ENCODE measurements at places on chromosomes 13 and 19. TPM values are rescaled to one million over a fixed set of nuclear protein-coding genes. Genes with fewer than 3 reads are reported as not detected.

SH3GL1 gene
- total RNA-seq = 56.9 TPM

LHB gene
- total RNA-seq = not detected

FAM124A gene
- 4.2 TPM for total RNA-seq

RUBCNL gene
- total RNA-seq = 7.3 TPM

CGB2 gene
- total RNA-seq = not detected

FPR3 gene
- 18.0 TPM for total RNA-seq

CLDND2 gene
- total RNA-seq = not detected

DNA sequence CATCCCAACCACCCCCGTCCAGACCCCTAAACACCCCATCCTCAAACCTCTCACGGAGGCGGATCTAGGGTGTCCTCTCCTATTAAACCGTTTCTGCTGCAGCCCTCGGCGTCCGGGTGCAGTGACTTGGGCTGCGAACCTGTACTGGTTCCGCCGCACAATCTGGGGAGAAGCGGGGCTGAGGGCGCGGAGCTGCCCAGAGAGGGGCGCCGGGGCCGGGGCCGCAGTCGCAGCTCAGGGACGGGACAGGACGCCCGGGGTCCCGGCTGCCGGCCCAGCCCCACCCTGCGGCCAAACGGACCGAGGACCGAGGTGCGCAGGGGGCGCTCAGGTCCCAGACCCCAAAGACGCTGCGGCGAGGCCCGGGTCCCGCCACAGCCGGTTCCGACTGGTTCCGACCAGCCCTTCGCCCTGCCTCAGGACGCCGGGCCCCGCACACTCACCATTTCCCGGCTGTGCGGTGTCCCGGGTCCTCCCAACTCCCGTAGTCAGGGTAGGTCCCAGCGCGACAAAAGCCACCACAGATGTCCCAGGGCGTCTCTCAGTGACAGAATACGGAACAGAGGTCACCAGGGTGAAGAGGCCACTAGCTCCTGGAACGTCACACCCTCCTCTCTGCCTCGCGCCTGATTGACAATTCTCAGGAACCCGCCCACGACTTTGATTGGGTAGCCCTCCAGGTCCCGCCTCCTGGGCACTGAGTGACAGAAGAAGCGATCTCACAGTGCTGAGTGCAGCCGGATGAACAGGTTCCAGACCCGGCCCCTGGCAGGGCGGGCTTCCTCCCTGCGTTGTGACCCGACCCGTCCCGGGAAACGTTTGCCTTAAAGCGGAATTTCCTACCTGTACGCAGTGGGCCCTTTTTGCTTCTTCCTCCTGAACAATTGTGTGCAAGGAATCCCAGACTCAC lies at the start of gene ZNF44:
ZNF44 (minus strand) TSS at position 635 of the 910 bp plus-strand sequence; CDS start at position 446, 189 bp downstream.
- peak; percentile 91 for DNase-seq

GRCh38 chr19:1616396-1616795 lies 11.1 kb upstream of the UQCR11 start:
- no peak for DNase-seq

- no peak for DNase-seq
Measured at GRCh38 chr13:20232556-20233277, 598 bp upstream of the GJB6 start.

- DNase-seq = no peak
Measured at GRCh38 chr19:40717880-40718773, 1.2 kb downstream of the ITPKC start.

GRCh38 chr19:46241626-46242025 lies 12.1 kb downstream of the IGFL1 start:
- no peak for DNase-seq

DNA sequence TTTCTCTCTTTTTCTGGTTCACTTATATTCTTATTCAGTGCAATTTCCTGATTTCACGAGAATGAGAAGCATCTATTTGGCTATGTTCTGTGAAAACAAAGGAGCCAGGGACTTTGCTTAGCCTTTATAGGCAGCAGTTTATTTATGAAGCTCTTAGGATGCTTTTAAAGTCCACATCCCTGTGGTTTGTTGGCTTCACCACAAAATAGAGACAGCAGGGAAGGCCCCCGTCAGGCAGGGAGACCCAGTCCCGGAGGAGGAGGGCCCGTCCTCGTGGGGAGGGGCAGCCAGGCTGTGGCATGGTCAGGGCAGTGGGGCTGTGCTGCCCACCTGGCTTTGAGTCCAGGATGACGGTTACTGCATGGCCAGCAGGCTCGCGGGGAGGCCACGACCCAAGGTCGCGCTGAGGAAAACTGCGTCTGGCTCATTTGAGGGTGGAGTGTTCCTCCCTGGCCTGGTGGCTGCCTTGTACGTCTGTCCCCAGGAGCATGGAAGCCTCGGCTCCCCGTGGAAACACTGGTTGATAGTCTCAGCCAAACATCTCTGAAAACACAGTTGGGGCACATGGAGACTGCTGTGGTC lies 92.7 kb downstream of the ATP11A start:
- no peak for DNase-seq

DNA sequence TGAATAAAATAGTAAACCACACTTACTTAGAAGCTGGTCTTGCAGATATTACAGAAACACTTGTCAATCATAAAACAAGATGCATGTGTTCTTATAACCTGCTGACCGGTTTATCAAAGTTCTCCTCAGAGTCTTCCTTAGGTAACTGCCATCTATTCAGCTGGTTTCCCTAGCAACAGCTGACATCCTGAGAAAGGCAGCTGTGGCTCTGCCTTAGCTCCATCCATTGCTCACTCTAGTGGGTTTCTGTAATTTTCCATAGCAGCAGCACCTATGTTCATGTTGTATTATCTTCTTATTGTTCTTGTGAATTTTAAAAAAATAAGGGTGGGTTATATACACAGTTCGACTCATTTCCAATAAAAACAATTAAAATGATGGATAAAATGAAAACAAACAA lies 87.8 kb downstream of the RAP2A start:
- no peak for DNase-seq

- DNase-seq = no peak
Measured at GRCh38 chr19:56101746-56102535, 19.2 kb downstream of the ZNF787 start.

DNA sequence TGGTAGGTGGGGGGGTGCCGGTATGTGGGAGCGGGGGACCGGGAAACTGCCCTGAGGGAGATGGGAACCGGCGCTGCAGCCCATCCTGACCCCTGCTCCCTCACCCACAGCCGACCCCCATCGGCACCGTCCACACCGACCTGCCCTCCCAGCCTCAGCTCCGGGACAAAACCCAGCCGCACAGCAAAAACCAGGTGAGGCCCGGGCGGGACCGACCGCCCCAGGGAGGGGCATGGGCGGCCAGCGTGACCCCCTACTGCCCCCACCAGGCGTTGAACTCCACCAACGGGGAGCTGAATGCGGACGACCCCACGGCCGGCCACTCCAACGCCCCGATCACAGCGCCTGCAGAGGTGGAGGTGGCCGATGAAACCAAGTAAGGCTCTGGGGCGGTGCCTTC lies 35.9 kb downstream of the BTBD2 start:
- no peak for DNase-seq

DNA sequence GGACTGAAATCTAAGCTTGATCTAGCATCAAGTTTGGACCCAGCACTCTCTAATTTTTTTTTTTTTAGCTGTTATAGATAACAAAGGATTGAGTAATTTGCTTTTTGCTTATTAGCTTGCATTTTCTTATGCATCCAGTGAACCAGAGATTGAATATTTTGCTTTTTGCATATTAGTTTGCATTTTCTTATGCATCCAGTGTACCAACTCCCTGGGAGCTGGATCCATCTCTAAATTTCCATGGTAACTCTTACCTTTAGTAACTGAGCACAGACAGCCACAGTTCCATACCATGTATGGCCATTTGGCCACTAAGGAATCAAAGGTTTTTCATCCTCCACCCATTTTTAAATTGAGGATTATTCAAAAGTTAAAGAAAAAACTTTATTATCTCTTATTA lies 8.7 kb upstream of the ZNF548 start:
- no peak for DNase-seq

GRCh38 chr19:18730885-18731513 lies 47.5 kb downstream of the CRTC1 start:
- DNase-seq = no peak

- no peak for DNase-seq
Measured at GRCh38 chr13:105464249-105464648, 1071.2 kb downstream of the EFNB2 start.

GRCh38 chr13:39452834-39453233 lies 150.2 kb downstream of the LHFPL6 start:
- DNase-seq = no peak
